ENCODE measurements at places on chromosomes 2 and 18. TPM values are rescaled to one million over a fixed set of nuclear protein-coding genes. Genes with fewer than 3 reads are reported as not detected.

The SLC14A1 gene
- 2.7 TPM for polyA plus RNA-seq

The COL4A4 gene
- 0.05 TPM for polyA plus RNA-seq

The NMUR1 gene
- polyA plus RNA-seq: 0.15 TPM

The NRP2 gene
- polyA plus RNA-seq: 23.6 TPM

The CCL20 gene
- polyA plus RNA-seq: not detected

The UGT1A8 gene
- not detected for polyA plus RNA-seq

The FBXO48 gene
- 1.2 TPM for polyA plus RNA-seq

The DSG2 gene
- polyA plus RNA-seq: 4.0 TPM

The SOX11 gene
- polyA plus RNA-seq: 21.1 TPM

The ABCB11 gene
- not detected for polyA plus RNA-seq

The NOL4 gene
- 0.21 TPM for polyA plus RNA-seq

The REEP1 gene
- 71.1 TPM for polyA plus RNA-seq

Measured in muscle of back (tissue), 13 donors.